ENCODE measurements at places on chromosomes 7 and 10. TPM values are rescaled to one million over a fixed set of nuclear protein-coding genes. Genes with fewer than 3 reads are reported as not detected.
A peak's percentile ranks its signal among the peaks of the same experiment; 100 is the strongest.

DNA sequence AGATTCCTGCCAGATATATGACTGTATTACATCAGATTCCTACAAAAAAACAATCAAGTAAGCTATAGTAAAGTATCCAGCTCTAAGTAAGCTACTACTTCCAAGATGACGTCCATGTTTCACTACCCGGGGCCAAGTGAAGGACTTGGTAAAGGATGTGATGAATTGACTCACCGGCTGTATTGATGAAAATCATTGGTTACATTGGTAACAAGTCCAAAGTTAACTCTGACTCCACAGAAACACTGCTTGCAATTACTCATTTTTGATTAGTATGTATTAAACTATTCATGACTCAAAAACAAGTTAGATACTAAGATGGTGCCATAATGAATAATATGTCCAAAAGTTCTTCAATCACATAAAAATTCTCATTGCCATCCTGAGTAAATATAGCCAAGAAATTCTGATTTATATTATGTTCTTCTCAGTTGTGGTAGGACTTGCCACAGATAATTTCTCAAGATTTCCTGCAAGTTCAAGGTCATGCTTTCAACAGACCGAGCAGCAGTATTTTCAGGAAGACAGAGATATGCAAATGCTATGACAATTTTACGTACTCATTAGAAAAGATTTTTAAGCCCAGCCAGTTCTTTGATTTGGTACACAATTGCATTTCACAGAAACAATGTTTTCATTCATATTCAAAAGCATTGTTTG lies 12.6 kb upstream of the DNAJC1 start:
- DNase-seq = no peak

- no peak for DNase-seq
These were observed 6.4 kb downstream of the NAPEPLD start for GRCh38 chr7:103142494-103142893.

DNA sequence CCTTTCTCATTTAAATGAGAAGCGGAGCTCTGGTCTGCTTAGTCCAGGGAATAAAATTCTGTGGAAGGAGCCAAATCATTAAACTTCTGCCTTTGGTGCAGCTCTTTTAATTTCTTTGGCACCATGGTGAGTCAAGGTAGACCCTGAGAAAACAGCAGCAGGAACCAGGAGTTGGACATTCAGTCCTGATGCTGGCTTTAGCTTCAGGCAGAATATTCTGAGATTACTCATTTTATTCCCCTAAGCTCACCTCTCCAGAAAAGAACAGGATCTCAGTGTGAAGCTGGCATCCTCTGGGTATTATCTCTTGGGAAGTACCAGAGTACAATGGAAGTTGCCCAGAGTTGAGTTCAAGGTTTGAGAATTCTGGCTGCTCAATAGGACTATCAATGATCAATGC lies 211.6 kb upstream of the NRP1 start:
- DNase-seq = no peak

GRCh38 chr7:128100949-128101713 lies 69.9 kb upstream of the LRRC4 start:
- DNase-seq = no peak

GRCh38 chr7:12229046-12229445 lies 18.0 kb downstream of the TMEM106B start:
- DNase-seq = no peak

DNA sequence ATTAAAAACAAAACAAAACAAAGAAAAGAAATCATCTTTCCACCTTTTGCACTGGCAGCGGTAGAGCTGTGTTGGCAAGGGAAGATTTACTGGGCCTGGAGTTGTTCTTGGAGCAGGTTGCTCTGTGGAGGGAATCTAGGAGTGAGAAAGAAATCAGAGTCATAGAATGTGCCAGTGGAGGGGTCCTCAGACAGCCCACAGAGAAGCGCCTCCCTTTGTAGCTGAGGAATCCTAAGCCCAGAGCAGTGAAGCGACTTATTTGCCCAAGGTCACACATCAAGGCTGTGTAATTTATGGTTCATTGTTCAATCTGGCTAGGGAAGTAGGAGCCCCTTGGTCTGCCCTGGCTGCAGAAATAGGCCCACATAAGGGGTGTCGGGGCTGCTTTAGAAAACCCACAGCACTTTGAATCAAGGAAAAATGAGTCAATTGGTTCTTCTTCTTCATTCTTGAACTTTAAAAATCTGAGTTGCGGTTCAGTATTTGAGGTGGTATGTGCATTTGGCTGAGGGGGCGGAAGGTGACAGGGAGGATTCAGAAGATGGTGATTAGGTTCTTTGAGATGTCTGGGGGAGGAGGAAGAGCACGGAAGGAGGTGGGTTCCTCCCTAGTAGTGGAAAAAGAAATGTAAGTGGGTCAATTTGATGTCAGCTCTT lies 253.7 kb downstream of the PTEN start:
- no peak for DNase-seq

- no peak for DNase-seq
These were observed 581.4 kb downstream of the TNS3 start for GRCh38 chr7:47000561-47000960.

DNA sequence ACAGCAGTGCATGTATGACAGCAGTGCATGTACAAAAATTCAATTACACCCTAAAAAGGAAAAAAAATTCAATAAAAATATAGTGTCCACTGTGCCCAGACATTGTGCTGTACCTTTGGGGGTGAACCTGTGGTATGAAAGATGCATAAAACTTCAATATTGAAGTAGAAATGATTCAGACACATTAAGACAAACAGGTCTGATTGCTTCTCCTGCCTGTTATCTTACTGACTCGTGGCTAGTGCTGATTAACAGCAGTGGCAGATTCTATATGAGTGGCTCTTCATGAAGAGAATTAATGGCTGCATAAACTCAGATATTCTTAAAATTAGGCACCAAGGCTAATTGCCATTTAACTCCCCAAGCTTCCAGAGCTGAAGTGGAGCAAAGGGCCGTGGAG lies 37.9 kb downstream of the GATA3 start:
- DNase-seq = no peak

DNA sequence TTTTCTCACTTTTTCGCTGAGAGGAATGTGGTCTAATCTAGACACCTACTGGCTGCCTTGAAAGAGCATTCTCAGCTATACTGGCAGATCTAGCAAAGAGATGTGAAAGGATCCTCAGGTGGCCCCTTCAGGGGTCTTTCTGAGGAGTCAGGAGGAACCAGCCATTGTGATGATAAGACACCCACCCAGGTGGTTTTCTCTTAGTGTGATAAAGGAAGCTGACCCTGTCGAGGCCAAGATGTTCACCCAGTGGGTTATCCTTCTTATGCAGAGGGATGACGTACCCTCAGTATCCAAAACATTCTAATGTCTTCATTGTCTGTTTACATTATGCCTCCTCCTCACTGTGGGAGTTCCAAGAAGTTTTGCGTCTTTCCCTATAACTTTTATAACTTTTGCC lies 98.3 kb upstream of the LRGUK start:
- no peak for DNase-seq

- DNase-seq = no peak
These were observed 11.6 kb downstream of the RPS24 start for GRCh38 chr10:78045237-78045636.

DNA sequence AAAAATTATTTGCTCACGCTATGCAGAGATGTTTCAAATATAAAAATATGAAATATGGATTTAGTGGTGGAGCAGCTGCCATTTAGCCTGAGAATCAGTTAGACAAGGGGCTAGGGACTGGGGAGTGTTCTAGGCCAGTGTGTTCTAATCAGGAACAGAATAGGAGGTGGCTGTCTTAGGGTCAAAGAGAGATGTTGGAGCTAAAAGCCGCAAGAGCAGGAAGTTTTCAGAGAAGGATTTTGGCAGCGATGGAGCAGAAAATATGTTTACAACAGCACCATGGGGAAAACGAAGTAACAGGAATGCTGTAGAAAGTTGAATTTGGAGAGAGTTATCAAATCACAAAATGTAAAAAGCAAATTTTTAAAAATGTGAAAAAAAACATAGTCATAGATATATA lies 314.0 kb upstream of the SEMA3A start:
- DNase-seq = no peak

DNA sequence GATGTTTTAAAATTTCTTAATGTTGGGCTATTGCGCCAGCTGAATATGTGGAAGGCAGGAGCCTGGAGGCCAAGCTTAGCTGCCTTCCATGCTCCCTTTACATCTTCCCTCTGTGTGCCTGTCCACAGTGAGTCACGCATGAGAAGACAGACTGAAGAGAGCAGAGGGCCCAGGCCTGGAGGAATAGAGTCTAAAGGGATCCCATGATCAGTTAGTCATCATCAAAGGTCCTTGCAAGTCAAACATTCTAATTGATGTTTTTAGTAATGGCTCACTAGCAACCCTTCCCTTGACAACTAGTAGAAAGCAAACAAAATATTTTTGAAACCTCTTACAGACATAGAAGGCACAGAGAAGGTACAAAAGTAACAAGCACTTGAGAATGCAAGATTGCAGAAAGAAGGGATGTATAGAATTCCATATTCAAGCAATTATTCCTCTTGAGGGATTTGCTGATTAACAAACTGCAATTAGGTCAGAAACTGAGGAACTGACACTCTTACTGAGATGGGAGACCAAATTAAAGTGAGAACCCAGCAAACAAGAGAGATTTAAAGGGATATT lies 30.7 kb upstream of the APBB1IP start:
- DNase-seq = no peak

GRCh38 chr7:151744656-151745638 lies 132.0 kb downstream of the PRKAG2 start:
- DNase-seq = peak; percentile 75

DNA sequence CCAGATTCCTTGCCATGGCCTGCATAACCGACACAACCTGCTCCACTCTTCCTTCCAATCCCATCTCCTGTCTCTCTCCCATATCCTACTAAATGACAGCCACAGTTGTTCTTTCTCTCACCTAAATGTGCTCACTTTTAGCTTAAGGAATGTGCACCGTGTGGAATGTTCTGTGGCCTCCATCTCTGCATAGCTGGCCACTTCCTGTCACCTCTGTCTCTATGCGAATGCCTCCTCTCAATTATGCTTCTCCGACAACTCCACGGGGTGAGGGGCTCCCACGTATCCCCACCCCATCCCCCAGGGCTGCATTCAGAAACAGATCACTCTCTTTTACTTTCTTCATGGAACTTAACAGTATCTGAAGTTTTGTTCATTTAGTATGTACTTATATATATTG lies 110.7 kb downstream of the RAB18 start:
- DNase-seq = no peak

DNA sequence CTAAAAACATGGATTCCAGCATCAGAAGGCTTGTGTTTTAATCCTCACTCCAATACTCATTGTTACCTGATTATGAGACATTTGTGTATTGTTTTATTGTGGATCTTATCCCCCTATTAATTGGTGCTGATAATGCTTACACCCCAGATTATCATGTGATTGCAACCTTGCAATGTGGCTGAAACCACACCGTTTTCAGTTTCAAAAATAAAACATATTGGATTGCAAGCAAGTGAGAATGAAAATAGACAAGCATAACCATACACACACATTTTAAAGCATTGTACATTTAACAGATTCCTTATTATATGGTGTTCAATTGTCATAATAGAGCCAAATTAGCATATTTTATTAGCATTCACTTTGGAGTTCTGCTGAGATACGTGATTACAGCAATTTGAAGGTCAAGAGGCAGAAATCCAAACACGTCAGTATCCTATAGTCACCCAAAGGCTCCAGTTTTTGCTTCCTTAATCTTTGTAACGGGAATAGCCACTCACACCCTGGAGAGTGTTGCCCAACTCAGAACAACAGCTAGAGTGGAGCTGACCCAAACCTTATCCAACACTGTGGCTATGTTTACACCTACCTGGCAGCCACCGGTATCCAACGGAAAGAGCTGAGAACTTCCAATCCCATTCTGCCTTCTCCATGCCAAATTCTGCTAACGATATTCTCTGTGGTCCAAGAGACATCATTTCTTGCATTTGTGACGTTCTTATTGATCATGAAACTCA lies 317.1 kb upstream of the KLF6 start:
- DNase-seq = no peak

GRCh38 chr7:130276796-130277762 lies 10.4 kb downstream of the CPA2 start:
- no peak for DNase-seq

Gene NOLC1
- total RNA-seq = 41.5 TPM

Gene TMEM176A
- total RNA-seq = 275 TPM

Gene CPN1
- total RNA-seq = not detected

Gene COL13A1
- total RNA-seq = 0.70 TPM

Gene OR13A1
- not detected for total RNA-seq

Gene SFTPA1
- not detected for total RNA-seq

Gene DKK1
- total RNA-seq = 3.2 TPM

Gene CTTNBP2
- 3.8 TPM for total RNA-seq

Data from left colon (tissue), 2 donors.